ENCODE measurements at places on chromosomes 3 and 15.

DNA sequence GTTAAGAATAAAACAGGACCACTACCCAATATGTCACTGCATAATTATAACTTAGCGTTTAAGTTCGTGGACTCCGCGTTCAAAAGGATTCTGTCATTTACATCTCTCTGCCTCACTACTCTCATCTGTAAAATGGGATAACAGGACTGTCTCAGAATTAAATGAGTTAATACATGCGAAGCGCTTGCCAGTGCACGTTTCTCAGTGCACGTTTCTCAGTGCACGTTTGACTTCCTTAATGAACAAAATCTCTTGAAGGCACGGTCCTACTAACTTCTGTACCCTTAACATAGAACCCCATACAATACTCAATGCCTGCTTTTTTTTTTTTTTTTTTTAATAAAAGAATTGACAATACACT lies 499 bp downstream of the RABL3 start:
- peak; percentile 64 for DNase-seq

- peak; percentile 26 for DNase-seq
These were observed 51.9 kb downstream of the BBX start for GRCh38 chr3:107574650-107575049.

GRCh38 chr3:186589121-186589520 lies 18.6 kb downstream of the DNAJB11 start:
- peak; percentile 39 for DNase-seq

GRCh38 chr3:129025108-129025507 lies 24.0 kb downstream of the EFCC1 start:
- no peak for DNase-seq

DNA sequence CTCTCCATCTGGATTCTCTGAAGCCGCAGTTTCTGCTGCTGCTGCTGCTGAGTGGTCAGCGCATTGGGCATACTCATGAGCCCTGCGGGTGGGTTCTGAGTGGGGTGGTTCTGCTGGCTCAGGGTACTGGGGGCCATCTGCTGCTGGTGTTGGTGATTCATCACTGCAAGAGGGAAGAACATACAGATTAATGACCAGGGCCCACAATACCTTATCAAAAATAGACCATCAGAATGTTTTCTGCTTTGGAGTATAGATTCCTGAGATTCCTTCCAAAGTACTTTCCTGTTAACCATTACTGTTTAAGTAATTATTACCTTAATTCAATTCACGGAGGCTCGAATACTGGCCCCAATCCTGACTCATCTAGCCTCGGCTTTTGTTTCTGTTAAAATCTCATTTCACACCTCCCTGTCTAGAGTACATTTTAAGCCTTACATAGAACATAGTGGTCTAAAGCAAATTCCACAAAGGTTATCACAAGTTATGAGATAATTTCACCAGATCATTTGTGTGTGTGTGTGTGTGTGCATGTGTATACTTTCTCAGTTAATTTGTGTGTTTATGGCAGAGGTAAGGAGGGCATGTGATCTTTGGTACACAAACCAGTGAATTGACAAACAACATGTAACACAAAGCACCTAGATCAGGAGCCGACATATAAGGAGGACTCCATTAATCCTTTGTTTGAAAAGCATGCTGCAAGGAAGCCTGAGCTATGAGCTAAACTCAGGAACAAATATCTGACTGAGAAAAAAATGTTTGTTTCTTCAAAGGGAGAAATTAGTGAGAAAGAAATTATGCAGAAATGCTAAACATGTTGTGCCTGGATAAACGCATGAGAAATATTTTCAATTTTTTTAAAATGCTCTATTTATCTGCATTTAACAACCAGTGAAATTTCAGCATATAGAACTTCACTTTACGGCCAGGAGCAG lies 68.1 kb downstream of the TM4SF4 start:
- no peak for DNase-seq

DNA sequence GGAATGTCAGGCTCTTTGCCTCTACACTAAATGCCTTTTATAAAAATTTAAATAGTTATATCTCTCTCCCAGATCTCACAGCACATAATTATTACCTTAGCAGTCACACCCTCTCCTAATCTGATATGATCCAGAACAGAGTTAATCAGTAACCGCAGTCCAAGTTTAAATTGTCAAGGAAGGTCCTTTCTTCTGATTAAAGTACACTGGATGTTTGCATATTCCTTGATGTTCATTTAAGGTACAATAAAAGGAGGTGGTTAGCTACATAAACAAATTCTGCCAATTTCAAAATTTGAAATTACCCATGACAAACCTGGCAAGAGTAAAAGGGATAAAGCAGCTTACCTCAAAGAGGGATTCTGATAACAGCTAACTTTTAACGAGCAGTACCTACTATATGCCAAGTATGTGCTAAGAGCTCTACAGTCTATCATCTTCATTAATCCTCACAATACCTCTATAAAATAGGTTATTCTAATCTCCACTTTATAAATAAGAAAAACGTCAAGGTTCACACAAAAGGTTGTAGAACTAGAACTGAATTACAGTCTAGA lies 4.3 kb downstream of the GOLIM4 start:
- no peak for DNase-seq

DNA sequence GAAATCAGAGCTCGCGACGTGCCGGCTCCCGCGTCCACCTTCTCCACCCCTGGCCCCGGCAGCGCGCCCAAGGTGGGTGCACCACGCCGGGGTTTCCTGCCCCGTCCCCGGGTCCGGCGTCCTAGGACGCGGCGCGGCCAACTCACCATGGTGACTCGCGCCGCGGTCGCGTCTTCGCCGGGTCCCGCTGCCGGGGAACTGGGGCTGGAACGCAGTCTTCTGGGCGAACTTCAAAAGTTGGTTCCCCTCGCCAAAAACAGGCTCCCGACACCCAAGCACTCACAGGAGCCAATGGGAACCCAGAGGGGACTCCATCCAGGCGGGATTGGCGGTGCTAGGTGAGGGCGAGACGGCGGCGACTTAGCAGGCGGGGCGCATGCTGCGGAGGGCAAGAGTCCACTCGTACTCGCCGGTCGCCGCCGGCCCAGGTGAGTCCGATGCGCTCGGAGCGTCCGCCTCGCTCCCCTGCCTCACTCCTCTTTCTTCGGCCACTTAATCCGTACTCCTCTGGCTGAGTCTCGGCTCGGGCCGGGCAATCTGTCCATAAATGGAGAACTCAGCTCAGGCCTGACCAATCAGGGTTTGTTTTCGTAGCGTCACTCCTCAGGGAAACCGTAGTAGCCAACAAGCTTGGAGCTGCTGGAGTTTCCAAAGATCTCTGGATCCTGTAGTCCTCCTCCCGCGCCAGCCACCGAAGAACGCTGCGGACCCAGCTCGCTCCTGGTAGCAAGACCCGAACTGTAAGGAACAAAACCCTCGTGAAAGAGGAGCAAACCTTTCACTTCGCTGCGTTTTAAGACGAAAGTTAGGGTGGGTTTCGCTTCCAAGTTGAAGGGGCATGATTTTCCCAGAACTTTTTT lies at the start of gene MYO1E:
Gene MYO1E (minus strand): TSS at position 520 of the 860 bp plus-strand sequence. CDS start 371 bp downstream, at position 149.
- peak; percentile 83 for DNase-seq

GRCh38 chr3:56776556-56776950 lies 25.2 kb downstream of the ARHGEF3 start:
- DNase-seq = no peak

DNA sequence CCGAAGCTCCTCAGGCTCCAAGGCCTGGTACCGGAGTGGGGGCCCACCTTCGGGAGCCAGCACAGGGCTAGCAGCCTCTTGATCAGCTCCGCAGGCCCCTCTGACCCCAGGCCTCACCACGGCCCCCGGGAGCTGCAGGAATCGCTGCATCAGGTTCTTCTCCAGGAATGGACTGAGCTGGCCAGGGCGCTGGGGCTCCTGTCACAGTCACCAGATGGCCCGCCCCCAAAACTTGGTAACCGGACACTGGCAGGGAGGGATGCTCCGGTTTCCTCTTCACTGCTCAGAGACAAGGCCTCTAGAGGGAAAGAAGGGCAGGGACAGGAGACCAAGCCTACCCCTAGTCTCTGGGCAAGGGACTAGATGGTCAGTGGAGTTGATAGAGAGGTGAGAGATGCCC lies 9.9 kb downstream of the AP3B2 start:
- no peak for DNase-seq

- DNase-seq = no peak
These were observed 159.4 kb upstream of the CHRM5 start for GRCh38 chr15:33808720-33809457.

- DNase-seq = peak; percentile 98
These were observed 11.9 kb downstream of the RASA2 start for GRCh38 chr3:141498598-141499223.

DNA sequence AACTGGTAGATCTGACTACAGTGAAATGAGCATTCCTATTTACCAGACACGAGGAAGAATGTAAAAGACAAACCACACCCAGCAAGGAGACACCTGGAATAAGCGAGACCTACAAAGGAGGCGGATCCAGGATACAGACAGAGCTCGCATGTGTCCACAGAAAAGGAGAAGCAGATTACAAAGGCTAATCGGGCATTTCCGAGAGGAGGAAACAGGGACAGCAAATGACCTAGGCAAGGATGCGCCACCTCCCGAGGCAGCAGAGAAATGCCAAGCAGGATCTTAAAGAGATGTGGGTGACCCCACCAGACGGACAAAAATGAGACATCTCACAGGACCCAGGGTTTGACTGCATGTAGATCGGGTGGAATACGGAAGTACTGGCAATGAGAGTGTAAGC lies 63.2 kb upstream of the IQSEC1 start:
- DNase-seq = peak; percentile 28

DNA sequence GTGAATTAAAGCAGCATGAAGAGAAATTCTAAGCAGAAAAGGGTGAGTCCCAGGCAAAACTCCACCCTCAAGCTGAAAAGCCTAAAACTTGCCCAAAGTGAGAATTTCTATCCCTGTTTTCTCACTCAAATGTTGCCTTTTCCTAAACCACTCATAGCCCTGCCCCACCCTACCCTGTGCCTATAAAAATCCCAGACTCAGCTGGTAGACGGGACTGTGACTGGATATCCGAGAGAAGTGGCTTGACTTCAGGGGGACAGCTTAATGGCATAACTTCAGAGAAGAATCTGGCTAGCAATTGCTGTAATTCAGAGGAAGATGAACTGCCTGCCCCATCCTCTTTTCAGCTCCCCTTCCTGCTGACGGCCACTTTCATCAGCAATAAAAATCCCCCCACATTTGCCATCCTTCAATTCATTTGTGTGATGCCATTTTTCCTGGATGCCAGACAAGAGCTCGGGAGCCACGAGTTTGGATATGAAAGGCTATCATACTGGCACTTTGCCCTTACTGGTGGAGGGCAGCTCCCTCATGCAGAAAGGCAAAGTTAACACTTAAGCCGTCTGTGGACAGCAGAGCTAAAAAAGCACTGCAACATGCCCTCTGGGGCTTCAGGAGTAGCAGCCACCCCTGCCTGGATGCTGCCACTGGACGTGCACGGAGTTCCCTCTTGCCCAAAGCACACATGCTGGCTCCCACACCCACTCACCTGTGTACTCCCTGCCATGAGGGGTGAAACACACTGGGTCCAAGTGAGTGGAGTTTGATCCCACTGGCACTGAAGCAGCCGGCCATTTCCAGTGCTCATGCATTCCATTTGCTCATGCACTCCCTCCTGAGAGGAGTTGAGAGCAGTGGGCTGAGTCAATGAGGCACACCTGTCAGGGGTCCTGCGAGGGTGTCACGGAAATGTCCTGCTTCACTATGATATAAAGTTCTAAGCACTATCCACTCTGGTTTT lies 670.6 kb downstream of the PLOD2 start:
- no peak for DNase-seq

GRCh38 chr3:156630081-156630772 lies 44.2 kb upstream of the TIPARP start:
- DNase-seq = no peak

Data from MV-4-11 (cell line).